Inflammatory macrophage treated with lipopolysaccharide for 4 hours (primary cell): ENCODE measurements at places on chromosomes 5 and 9.

DNA sequence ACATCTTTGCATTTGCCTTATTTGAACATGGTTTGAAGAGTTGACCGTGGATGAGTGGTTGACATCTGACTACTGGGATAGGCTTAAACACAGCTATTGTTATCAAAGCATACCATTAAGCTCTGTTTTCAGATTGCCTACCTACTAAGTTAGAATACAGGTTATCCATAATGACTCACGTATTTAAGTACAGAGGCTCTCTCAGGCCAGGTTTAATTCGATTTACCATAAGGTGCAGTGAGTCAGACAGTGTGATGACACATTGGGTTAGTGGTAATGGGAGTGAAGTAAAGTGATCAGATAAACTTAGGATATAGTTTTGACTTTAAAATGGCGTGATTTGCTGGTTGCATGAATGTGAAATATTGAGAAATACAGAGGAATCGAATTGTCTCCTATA is 732.0 kb upstream of the CTNND2 start:
- no peak for DNase-seq

GRCh38 chr5:178110511-178110910 is 2.8 kb upstream of the N4BP3 start:
- no peak for DNase-seq

DNA sequence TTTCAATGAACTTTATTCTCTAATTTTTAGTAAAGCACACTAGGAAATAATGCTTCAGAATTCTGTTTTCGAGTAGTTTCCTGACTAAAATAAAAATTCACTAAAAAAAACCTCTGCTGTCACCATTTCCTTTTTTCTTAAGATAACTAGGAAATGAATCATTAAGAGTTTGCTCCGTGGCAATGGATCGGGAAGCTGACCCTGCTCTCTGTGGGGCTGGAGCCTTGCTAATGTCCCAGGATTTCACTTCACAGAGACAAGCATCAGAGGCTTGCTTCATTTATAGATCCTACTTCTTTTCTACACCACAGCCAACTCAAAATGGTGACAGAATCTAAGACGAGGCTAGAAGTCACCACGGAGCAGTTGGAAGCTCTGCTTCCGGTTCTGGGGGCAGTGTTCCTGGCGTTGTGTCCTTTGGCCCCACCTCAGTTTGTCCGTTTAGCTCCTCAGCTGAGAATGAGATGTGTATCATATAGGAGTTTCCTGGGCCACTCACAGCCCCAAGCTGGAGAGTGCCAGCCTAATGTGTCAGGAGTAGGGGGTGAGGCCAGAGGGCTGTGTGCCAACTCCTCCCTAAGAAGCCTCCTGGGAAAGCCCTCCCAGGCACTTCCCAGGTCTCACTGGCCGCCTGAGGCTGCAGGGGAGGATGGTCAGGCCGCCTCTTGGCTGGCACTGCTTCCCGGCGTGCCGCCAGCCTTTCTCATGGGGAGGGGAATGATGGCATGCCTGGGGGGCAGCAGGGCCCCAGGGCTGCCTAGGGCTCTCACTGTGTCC is 19.6 kb downstream of the TENT4A start:
- DNase-seq, result peak; percentile 66

GRCh38 chr5:130496215-130496614 is 592.0 kb downstream of the CHSY3 start:
- DNase-seq, result no peak

DNA sequence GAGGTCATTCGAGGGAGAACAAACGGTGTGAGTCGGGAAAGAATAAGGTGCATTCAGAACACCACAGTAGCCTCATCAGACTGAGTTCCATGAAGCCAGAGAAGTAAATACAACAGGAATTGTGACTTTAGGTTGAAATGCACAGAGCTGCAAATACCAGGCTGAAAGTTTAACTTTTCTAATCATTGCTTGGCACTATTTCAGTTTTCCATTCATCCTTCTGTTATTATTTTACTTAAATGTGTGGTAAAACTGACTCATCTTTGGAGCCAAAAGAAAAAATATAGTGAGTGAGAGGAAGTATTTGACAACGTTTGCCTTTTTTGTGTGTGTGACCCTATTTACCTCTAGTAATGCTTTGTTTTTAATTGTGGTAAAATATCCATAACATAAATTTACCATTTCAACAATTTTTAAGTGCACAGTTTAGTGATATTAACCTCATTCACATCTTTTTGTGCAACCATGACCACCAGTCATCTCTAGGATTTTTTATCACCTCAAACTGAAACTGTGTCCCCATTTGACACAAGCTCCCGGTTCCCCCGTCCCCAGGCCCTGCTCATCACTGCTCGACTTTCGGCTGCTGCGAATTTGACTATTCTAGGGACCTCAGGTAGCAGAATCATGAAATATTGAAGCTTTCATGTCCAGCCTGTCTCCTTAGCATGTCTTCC is 166.8 kb downstream of the HSD17B3 start:
- DNase-seq, result no peak

DNA sequence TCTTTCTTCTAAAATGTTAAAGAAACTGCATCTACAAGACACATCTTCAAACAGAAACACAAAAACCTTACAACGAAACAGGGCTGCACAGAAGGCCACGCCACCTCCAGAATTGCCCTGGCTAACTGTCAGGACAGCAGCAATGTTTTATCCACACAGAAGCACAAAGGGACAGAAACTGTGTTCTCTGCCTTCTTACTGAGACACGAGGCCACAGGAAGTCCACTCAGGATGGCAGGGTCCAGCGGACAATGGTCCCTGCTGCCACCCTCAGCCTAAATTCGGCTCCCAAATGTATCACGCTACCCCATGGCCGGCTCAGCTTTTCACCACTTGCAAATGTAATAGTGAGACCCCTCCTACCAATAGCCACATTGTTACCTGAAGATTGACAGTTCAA is 159.8 kb upstream of the PHYKPL start:
- no peak for DNase-seq

- DNase-seq, result no peak
These were observed 149.8 kb downstream of the ENTREP1 start for GRCh38 chr9:69474821-69475220.

GRCh38 chr5:40790947-40791593 is 7.1 kb downstream of the PRKAA1 start:
- no peak for DNase-seq

DNA sequence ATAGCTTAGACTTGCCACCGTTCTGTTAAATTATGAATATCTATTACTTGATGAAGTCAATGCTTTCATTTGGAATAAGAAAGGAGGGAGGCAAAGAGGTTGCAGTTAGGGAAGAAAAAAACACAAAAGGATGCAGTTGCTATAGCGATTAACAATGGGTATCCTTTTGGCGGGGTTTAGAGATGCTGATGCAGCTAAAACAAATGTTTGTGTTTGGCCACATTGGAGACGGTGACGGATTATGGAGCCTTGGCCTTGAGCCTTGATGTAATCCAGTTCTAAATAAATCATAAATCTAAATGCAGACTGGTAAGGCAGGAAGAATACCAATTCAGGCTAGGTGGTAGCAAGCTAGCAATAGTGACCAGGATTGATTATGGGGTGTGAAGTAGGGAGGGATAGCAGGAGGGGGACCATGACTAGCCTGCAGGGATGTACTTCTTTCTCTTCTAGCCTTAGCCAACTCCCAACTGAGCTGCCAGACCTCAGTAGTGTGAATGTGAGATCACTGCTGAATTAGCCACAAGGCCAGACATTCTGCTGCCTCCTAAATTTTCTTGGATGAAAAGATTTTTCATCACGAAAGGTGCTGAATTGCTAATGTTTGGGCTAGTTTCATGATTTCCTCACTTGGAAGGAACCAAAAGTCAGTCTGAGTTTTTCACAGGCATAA is 160.3 kb downstream of the TLR4 start:
- no peak for DNase-seq

DNA sequence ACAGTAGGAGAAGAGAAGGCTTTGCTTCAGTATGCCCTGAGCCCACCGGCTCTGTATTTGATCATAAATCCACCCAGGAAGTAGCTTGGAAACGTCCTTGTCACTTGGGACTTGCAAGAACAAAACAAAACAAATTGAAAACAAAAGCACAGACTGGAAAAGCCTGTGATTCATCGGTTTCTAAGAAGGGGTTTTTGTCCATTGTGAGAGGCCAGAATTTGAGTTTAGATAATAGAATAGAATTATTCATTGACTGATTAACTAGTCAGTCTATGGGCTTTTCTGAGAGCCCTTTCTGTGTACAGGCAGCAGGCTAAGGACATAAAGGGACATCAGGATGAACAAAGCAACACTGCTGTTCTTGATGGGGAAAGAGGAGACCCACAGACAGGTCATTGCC is 424.8 kb downstream of the IRX1 start:
- no peak for DNase-seq

- DNase-seq, result no peak
These were observed 114.0 kb downstream of the CDC42SE2 start for GRCh38 chr5:131377785-131378325.

DNA sequence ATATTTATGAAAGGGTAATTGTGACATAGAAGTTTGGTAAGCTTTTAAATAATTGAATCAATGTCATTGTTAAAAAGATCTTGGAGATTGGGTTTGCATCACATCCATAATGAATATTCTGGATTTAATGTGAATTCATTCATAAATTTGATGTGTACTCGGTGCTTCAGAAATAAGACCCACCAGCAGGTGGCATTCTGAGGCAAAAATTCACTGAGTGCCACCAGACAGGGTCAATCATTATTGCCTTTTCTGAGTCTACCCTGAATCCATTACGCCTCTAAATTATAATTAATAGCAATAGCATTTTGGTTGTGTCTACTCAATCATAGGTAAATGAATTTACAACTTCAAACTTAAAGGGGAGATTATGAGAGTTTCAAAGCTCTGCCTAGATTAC is 1.0 kb downstream of the TRPC7 start:
- no peak for DNase-seq

DNA sequence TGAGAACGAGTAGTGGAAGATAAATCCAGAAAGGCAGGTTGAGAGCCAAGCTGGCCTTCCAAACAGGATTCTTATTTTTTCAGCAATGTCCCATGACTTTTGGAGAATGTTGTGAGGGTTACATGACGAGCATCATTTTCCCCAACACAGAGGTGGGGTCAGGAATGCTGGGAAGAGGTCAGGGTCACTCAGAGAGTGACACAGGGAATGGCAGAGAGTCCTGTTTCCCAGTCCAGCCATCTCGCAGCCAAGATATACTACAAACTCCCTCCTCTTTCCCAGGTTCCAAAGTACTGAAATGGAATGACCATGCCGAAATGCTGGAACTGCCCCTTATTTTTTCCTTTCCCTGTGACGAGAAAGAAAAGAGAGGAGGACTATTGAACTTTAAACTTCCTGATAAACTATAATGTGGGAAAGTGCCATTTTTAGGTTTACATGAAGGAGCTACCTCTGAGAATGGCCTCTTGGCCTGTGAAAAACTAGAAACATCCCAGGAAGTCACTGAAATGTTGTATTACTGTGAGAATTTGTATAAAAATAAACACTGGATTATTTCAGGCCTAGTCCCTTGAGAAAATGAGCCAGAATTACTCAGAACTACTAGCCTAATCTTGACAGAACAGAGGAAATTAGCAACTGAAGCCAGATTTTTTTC is 420.4 kb downstream of the CETN3 start:
- DNase-seq, result no peak

DNA sequence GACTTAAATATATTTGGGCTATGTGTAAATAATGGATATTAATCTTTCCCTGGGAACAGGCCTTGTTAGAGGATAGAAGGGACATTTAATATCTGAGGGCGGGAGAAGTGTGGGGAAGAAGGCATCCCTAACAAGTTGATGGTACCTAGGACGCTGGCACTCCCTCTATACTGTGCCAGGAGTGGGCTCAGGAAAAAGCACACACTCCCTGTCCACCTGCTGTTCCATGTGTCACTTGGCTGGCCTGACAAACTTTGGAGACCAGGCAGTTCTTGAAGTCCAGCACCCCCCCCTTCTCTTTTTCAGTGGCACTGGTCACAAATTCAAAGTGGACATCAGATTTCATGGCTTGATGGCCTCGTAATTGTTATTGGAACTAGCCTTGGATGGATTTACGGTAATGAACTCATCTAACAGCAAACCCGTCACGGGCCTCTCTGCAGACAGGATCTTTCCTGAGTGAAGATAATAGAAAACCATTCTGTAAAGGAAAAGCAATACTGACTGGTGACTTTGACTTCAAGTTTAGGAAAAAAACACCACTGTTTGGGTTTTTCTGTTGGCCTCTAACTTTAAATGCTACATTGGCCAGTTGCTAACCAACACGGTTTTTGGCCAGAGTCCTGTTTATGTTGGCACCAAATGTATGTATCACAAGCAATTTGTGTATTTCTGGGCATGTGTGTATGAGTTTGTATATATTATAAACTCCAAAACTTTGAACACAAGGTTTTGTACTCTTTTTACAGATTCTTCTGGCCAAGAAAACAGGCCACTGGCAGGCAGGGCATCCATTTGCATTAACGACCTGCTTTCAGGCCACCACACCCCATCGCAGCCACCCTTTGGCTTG is 552.6 kb downstream of the CCDC171 start:
- no peak for DNase-seq

DNA sequence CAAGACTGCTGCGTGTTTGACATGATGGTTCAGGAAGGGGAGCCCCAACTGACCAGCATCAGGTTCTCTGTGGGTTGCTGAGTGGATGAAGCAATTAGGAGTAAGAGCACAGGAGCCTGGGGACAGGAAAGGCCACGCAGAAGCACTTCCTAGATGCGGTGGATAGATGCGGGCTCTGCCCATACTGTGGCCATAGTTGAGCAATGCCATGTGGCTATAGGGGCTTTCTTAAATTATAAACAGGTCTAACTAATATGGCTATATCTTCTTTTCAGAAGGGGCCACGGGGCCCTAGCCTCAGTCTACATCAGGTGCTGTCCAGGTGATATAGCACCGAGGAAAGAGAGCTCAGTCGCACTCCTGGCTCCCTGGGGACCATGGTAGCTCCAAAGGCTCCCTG is 198.6 kb downstream of the GADD45G start:
- no peak for DNase-seq

- DNase-seq, result peak; percentile 51
These were observed 646 bp downstream of the CARNMT1 start for GRCh38 chr9:75027187-75028107.

DNA sequence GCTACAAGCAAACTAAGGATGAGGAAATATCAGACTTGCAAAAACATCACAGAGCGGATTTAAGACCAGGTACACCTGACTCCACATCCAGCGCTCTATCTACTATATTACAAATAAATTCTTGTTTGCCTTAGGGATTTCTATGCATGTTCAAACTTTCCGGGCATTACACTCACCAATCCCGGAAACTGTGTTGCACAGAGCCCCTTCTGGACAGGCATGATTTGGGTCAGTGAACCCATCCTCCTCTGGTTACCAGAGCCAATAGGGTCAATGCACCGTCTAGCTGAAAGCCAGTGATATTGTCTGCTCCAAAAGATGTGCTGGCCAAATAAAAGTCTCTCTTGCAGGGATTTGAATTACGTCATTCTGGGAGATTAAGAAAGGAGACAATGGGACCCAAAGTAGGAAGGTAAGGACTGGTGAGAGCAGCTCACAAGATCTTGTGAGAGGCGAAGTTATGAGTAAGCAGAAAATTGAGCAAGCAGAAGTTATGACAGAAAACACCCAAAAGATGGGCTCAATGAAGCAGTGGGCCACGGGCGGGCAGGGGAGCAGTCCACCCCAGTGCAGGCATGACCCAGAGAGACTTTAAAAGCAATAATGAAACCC is 155.8 kb upstream of the RAI14 start:
- DNase-seq, result peak; percentile 91

- DNase-seq, result no peak
These were observed 136.3 kb downstream of the SIL1 start for GRCh38 chr5:139061856-139062255.
